ENCODE measurements at places on chromosomes 13 and 19. TPM values are rescaled to one million over a fixed set of nuclear protein-coding genes. Genes with fewer than 3 reads are reported as not detected.

- no peak for DNase-seq
Measured at GRCh38 chr19:30450835-30451321, 78.7 kb downstream of the ZNF536 start.

DNA sequence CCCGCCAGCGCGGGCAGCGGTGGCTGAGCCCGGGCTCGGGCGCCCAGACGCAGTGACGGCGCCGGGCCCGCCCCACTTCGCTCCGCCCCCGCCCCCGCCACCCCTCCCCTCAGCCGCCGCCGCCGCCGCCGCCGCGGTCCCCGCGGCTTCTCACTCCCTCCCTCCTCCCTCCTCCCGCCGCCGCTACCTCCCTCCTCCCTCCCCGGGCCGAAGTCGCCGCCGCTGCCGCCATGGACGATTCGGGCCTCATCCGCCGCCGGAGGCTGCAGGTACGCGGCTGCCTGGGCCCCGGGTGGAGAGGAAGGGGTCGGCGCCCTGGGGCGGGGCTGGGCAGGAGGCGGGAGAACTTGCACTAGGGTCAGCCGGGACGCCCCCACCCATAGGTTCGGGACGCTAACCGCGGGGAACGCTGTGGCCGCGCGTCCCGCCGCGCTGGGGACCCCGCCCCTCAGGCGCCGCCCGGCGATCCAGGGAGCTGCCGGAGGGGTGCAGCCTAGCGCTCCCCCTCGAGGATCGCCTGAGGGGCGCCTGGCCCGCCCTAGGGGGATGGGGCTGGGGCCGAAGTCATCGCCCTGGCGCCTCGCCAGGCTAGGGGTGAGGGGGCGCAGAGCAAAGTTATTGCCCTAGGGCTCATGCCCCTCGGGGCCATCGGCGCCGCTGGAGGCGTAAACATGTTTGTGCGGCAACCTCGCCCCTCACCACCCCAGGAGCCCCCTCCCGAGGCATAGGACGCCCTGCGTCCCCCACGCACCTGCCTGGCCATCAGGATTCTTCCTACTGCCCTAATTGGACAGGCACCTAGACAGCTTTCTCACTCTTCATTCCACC lies 427 bp downstream of the RTBDN start:
- DNase-seq: no peak

DNA sequence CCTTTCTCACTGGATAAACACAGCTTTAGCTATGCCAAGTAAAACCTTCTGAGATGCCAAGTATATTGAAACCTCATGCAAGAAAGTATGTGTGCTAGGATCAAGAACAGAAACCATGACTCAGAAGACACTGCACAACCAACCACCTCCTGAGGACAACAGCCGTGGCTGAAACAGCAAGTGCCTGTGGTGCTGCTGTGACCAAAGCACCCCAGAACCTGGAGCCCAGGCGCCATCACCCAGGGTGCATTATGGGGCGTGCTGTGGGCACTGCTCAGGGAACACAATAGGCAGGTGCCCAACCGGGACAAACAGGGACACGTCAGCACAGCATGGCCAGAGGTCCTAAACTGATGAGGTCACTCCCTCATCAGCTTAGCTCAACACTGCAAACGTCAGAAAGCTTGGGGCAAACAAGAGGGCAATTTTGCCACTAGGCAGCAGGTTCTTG lies 101.3 kb upstream of the SLC15A1 start:
- no peak for DNase-seq

DNA sequence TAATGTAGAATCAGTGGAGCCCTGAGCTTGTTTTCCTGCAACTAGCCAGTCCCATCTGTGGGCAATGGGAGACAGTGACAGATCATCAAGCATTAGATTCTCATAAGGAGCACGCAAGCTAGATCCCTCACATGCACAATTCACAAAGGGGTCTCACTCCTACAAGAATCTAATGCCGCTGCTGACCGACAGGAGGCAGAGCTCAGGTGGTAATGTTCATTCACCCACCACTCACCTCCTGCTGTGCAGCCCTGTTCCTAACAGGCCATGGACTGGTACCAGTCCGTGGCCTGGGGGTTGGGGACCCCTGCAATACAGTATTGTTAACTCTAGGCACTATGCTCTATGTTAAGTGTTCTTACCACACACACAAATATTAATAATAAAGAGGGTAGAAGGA lies 362.8 kb downstream of the RBM26 start:
- no peak for DNase-seq

DNA sequence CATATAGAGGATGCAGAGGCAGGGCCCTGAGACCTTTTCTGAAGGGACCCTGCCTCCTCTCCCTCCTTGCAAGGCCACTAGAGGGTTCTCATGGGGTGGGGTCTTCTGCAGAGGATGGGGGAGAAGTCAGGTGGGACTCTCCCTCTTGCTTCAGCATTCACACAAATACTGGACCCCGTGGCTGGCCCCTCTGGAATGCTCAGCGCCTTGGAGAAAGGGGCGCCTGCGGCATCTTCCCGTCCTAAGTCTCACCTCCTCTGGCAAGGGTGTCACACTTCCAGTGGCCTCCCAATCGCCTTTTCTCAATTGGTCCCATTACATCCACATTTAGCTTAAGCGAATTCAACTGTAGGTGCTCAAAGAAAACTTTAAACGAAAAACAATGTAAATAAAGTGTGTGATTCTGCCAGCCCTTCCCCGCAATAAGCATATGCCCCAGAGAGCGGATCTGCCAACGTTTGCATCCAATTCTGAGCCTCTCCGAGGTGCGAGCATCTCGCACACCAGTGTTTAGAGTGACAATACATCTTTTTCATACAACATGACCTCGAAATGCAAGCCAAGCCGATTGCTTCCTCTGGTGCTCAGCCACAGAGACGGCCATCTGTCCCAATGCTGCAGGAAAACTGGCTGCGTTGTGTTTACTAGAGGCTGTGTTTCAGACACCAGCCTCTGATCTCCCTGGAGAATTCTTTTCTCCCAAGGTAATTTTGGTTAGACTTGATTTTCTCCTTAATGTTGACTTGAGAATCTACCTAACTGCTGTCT lies 69.1 kb upstream of the WASF3 start:
- DNase-seq: no peak

GRCh38 chr13:75566658-75567057 lies 17.1 kb downstream of the UCHL3 start:
- no peak for DNase-seq

- no peak for DNase-seq
Measured at GRCh38 chr13:91284335-91284734, 63.2 kb upstream of the MIR17HG start.

DNA sequence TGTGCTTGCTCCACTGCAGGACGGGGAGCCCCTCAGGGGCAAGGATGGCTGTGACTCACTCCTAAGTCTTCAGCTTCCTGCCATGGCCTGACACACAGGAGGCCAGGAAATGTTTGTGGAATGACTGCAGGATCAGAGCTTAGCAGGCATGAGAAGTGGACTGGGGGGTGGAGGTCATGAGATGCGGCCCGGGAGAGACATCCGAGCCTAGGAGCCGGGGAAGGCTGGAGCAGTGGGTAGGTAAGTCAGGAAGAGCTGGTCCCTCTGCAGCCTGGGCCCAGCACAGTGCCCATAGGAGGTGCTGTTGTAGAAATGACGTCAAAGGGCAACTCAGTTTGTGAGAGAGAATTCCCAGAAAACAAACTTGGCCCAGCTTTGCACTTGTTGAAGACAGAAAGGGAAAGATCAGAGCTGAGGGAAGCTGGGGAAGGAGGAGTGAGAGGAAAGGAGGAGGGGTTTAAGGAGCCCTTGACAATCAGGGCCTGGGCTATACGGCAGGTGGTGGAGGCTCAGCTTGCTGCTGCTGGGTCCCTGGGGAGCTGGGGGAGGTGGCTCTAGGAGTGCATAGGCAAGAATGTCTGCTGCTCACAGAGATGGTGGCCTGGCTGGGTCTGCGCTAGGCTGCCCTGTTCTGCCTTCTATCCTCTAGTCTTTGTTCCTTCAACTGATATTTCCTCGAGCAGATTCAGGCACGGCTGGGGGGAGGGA lies 18.5 kb downstream of the POU2F2 start:
- no peak for DNase-seq

DNA sequence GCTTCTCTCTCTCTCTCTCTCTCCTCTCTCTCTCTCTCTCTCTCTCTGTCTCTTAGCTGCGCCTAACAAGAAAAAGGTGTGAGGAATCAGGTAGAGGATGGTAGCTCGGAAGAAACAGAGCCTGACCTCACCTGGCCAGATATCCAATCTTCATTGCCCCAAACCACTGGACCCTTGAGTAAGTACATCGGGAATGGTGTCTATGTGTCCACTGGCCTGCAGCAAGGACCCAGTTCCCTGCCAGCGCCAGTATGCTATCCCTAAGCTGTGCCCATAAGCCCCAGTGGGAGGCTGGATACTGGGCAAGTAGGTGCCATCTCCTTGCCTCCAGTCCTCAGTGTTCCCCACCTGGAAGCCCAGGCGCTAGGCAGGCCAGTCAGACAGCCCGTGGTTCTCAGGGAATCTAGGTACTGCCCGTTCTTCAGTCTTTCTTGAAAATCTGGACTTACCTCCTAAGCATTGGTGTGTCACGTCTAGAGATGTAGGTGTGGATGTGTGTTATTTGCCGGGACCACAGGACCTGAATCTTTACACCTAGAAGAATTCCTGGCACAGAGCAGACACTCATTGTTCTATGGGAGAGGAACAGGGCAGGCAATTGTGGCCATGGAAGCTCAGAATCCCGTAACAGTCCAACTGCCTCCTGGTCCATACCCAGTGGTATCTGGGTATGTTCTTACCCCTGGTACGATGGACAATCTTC lies 7.3 kb downstream of the URAD start:
- DNase-seq: no peak

DNA sequence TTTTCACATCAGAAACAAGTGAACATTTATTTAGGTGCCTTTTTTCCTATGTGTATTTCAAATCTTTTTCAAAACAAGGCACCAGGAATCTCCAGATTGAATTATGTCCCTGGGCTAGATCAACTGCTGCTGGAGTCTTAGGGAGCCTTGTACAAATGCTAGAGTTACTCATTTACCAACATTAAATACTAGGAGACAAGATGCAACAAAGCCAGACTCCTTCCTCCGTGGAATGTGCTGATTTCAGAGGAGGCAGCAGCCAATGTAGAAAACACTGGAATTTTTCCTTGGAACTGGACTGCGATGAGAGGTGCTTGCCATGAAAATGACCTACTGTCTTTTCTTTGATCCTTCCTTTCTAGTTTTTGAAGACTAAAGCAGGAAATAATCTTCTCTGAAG lies 1514.7 kb upstream of the MIR17HG start:
- DNase-seq: no peak

DNA sequence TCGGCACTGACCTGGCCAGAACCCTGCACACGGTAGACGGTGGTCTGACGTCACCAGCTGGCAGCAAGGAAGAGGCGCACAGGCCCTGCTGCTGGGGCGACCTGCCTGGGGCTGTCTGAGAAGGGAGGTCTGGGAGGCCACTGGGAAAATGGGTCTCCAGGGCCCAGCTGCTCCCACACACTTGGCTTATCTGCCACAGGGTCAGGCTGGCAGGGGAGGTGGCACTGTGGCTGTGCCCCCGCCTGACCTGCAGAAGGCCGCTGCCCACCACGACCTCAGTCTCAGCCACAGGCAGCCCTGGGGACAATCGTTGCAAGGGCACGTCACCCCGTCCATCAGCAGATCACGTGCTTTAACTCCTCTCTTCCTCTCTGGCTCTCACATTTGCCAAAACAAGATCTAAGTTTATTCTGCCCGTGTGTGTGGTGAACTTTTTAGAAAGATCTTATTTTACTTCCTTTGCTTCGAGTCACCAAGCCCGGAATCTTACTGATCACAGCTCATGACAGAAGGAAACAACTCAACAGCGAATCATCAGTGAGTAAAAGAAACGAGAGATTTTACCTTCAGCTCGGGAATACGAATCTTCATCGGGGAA lies 45.2 kb upstream of the RANBP3 start:
- no peak for DNase-seq

- no peak for DNase-seq
Measured at GRCh38 chr13:113553511-113554332, 30.8 kb upstream of the TFDP1 start.

DNA sequence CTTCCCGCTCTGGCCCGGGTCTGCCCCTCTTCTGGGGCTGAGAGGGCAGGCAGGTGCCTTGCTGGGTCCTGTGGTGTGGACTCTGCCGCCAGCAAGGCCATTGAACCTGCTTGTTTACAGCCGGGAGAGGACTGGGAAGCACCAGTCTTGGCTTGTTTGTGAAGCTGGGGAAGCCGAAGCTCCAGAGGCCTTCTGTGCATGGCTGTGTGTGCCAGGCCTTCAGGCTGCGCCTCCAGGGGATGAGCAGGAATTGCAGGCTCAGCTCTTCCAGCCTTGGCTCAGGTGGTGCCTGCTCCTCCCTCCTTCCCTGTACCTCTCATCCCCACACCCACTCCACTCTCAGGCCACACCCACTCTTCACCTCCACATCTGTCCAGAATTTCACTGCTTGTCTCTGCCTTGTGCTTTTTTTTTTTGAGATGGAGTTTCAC lies 17.5 kb downstream of the NDUFB7 start:
- DNase-seq: no peak

DNA sequence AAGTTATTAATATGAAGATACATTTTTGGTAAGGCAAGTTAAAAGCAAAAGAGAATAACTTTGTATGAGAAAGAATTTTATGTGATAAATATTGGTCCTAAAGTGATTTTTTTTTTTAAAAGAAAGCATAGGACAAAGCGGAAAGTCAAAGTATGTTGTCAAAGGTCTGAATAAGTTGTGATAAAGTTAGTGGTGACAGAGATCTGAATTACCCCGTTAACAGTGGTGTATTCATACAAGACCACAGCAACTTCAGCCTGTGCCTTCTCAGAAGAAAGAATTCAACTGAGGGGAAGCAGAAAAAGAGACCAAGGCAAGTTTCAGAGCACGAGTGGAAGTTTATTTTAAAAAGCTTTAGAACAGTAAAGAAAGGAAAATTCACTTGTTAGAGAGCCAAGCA lies 19.0 kb upstream of the ZNF566 start:
- no peak for DNase-seq

- peak; percentile 87 for DNase-seq
Measured at GRCh38 chr19:8004723-8005513, 523 bp downstream of the ELAVL1 start.

Gene MISP3
- total RNA-seq: 17.8 TPM

Gene ANKLE1
- 0.57 TPM for total RNA-seq

Gene UBE2L5
- total RNA-seq: not detected

Gene HCST
- total RNA-seq: 40.8 TPM

Gene ZSCAN4
- 0.17 TPM for total RNA-seq

Data from upper lobe of left lung (tissue), 6 donors.